ENCODE measurements at places on chromosomes 4 and X. TPM values are rescaled to one million over a fixed set of nuclear protein-coding genes. Genes with fewer than 3 reads are reported as not detected.

DNA sequence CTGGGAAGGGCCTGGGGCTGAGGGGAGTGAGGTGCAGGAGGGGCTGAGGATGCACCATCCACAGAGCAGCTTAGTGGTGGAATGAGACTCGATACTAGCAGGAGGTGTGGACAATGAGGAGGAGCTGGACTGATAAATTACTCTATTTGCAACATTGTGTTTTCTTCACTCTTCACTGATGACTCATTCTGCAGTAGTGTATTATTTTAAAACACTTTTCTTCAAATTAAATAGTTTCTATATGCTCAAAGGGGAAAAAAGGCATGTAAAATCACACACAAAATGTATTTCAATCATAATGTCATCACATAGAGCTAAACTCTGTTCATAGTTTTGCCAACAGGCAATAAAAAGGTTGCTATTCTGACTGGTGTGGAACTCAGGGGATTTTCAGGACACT is 467.0 kb upstream of the CTSO start:
- H3K36me3 ChIP-seq, result no peaks in the 10 kb centered on the region
- no peak for DNase-seq
- H3K27ac ChIP-seq, result peak overlapping the region; percentile 76
- no peaks in the 10 kb centered on the region for H3K4me1 ChIP-seq
- no peak overlapping the region for H3K4me3 ChIP-seq

Gene CXCL1
- total RNA-seq, result 1.4 TPM

- DNase-seq, result no peak
- H3K27me3 ChIP-seq, result no peaks in the 10 kb centered on the region
- H3K4me1 ChIP-seq, result no peaks in the 10 kb centered on the region
- H3K27ac ChIP-seq, result peak overlapping the region; percentile 96
- H3K36me3 ChIP-seq, result no peaks in the 10 kb centered on the region
Observed at GRCh38 chrX:55488006-55488592, 1.5 kb downstream of the USP51 start.

Gene HSD17B11
- 114 TPM for total RNA-seq

- H3K36me3 ChIP-seq, result no peaks in the 10 kb centered on the region
- peak overlapping the region; percentile 65 for H3K27ac ChIP-seq
- no peaks in the 10 kb centered on the region for H3K4me1 ChIP-seq
Observed at GRCh38 chr4:17030543-17030942, 132.1 kb upstream of the LDB2 start.

Gene YIPF6
- total RNA-seq, result 9.0 TPM

DNA sequence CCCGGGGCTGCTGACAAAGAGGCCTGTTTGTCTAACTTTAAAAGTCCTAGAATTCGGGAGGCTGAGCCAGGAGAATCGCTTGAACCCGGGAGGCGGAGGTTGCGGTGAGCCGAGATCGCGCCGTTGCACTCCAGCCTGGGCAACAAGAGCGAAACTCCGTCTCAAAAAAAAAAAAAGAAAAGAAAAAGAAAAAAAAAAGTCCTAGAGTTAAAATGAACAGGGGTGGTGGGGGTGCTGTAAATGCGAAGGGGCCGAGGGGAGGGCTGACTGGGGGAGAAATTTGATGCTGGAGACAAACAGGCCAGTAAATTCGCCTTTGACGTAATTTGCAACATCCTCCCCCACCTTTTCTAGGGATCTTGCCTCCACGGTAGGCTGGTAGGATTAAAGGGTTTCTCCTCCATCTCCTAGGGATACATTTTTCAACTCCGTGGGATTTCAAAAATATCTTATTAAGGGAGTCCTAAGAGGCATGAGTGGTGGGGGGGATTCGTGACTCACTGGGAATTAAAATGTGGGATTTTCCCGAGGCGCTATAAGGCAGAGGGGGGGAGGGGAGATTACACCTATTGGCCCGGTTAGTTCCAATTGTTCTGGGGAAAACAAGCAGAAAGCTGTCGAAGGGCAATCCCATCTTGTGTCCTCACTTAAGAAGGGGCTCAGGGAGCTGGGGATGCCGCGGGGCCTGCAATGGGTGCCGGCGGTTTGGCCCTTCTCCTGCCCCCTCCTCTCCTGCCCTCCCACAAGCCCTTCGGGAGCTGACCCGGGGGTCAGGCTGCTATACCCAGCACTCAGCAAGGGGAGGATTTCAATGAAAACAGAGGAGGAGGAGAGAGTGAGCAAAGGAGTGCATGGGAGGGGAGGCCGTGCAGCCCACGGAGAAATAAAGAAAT is 3.0 kb upstream of the BCOR start:
- peaks cover 14% of the 10 kb centered on the region for H3K27me3 ChIP-seq
- DNase-seq, result peak; percentile 60
- H3K4me1 ChIP-seq, result no peaks in the 10 kb centered on the region
- no peak overlapping the region for H3K4me3 ChIP-seq
- peak overlapping the region; percentile 61 for H3K27ac ChIP-seq

Gene POLA1
- 21.4 TPM for total RNA-seq

Gene GC
- total RNA-seq, result not detected

- H3K27ac ChIP-seq, result peak overlapping the region; percentile 13
- no peaks in the 10 kb centered on the region for H3K4me1 ChIP-seq
- H3K36me3 ChIP-seq, result no peaks in the 10 kb centered on the region
- no peak for DNase-seq
- no peak overlapping the region for H3K4me3 ChIP-seq
Observed at GRCh38 chr4:176492646-176493302, 173.0 kb downstream of the SPCS3 start.

DNA sequence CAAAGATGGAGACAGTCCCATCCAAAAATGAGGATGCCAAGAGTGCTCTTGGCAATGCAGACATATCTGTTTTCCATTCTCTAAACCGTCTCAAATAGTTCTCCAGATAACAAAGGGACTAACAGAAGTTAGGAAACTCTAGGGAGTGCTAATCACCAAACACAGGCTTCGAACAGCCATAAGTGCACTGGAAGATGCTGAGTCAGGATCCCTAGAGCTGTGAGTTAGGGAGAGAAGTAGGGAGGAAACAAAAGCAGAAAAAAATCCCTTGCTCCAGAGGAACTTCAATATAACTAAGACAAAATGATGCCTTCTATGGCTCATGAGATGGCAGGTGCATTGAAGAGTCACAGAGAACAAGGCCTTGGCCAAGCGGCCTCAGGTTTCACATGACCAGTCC is 251.0 kb upstream of the PPARGC1A start:
- DNase-seq, result no peak
- H3K4me3 ChIP-seq, result no peak overlapping the region
- H3K36me3 ChIP-seq, result no peaks in the 10 kb centered on the region
- no peaks in the 10 kb centered on the region for H3K4me1 ChIP-seq

Gene PWWP3B
- total RNA-seq, result 20.6 TPM

Gene GABRG1
- total RNA-seq, result 0.62 TPM

Data from uterus (tissue), 4 donors.